CD8-positive, alpha-beta memory T cell (primary cell): ENCODE measurements at places on chromosomes 16 and 17. TPM values are rescaled to one million over a fixed set of nuclear protein-coding genes. Genes with fewer than 3 reads are reported as not detected.
A peak's percentile ranks its signal among the peaks of the same experiment; 100 is the strongest.

GRCh38 chr16:30378236-30379157 is 3.9 kb downstream of the SEPTIN1 start:
- peak; percentile 100 for DNase-seq

The STAT5A gene
- total RNA-seq = 259 TPM

- DNase-seq = no peak
Measured at GRCh38 chr16:2015947-2016208, 3.7 kb upstream of the NPW start.

GRCh38 chr16:72705801-72706200 is 342.1 kb downstream of the ZFHX3 start:
- DNase-seq = no peak

The SLC16A6 gene
- total RNA-seq = 8.4 TPM

GRCh38 chr17:77439189-77440018 is 298.6 kb downstream of the SEC14L1 start:
- DNase-seq = no peak

The HS3ST2 gene
- total RNA-seq = not detected

- no peak for DNase-seq
Measured at GRCh38 chr16:57157533-57157932, 28.3 kb downstream of the PSME3IP1 start.

The UMOD gene
- not detected for total RNA-seq

- DNase-seq = peak; percentile 77
Measured at GRCh38 chr17:46192439-46193150, 634 bp downstream of the KANSL1 start.

GRCh38 chr17:83203472-83204221 is 124.2 kb downstream of the METRNL start:
- no peak for DNase-seq

DNA sequence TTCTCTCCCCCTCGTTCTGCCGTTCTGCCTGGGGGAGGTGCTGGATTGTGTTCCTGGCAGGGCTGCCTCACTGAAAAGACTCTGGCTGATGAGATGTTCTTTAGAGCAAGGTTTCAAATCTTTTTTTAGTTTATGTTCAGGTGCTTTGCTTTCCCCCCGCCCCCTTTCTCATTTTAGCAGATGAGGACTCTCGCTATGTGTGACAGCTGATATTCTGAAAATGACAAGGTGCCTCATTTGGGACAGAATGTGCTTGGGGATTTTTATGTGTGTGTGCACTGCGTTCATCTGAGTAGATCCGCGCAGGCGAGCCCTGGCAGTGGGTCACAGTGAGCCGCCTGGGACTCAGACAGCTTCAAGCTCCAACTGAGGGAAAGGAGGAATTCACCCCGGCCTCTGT is 205.9 kb downstream of the HS3ST4 start:
- no peak for DNase-seq

- DNase-seq = no peak
Measured at GRCh38 chr17:79339321-79339720, 264.7 kb downstream of the ENGASE start.

The PLD6 gene
- total RNA-seq = 26.5 TPM

DNA sequence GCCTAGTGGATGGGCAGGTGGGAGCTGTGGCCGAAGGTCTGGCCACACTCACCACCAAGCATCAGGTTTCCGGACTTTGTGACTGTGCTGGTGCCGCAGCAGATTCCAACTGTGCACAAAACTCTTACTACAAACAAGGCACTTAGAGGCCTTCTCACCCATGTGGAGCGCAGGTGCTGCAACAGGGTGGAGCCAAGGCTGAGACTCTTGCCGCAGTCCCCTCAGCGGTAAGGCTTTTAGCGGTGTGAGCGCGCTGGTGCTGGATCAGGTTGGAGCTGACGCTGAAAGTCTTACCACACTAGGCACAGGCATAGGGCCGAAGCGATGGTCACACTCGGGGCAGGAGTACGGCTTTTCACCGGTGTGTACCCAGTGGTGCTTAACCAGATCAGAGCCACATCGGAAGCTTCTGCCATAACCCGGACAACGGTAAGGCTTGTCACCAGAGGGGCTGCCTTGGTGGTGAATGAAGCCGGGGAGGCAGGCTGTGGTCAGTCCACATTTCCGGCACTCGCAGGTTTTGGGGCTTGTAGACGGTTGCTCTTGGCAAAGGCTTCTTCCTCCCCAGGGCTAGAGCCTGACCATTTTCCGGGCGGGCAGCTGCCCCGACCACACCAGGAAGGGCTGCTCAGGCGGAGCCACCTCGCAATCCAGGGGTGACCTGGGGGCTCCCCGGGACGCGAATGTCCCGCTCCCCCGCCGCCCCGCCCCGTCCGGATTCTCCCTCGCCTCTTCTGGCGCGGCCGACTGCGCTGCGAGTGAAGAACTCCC is 1.0 kb upstream of the ARMC5 start:
- peak; percentile 80 for DNase-seq

GRCh38 chr16:59339871-59340270 is 605.8 kb upstream of the GOT2 start:
- no peak for DNase-seq

DNA sequence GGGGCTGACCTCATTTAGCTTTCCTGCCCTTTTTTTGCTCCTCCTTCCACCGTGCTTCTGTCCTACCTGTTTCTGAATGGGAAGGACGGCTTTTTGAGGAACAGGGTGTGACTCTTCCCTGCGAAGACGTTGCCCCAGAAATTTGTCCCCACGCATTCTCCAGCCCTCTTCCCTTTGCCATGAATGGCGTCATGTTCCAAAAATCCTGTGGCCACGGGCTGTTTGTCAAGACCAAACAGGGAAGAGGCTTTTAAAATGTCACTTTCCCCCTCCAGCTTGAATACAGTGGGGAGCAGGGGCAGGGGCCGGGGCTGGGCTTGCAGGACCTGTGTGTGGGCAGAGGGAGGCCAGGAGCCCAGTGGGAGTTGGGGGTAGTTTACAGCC is 13.9 kb downstream of the MPRIP start:
- DNase-seq = no peak

- no peak for DNase-seq
Measured at GRCh38 chr16:247027-247426, 12.4 kb downstream of the FAM234A start.

The NKD1 gene
- total RNA-seq = 1.5 TPM

DNA sequence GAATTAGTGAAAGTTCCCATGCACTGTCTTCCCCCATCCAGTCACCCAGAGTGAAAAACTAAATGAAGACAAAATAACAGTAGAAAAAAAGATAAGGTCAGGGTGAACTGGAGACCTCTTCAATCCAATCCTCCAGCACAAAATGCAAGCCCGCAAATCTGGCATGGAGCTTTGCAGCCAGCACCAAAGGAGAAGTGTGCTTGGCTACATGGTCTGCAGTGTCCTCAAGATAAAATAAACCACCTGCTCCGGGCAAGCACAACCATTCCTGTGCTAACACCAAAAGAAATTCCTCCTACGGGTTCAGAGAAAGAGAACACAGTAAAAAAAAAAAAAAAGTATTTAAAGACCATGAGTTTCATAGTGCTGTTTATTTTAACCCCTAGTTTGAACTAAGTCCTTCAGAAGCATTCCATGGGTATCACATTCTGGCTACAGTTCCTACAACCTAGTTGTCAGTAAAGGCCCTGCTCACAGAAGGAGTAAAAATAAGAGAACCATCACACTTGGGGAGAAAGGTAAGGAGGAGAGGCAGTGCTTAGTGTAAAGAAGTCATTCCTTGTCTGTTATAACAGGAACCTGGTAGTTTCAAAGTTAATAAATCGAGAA is 109.1 kb downstream of the GAS7 start:
- no peak for DNase-seq

DNA sequence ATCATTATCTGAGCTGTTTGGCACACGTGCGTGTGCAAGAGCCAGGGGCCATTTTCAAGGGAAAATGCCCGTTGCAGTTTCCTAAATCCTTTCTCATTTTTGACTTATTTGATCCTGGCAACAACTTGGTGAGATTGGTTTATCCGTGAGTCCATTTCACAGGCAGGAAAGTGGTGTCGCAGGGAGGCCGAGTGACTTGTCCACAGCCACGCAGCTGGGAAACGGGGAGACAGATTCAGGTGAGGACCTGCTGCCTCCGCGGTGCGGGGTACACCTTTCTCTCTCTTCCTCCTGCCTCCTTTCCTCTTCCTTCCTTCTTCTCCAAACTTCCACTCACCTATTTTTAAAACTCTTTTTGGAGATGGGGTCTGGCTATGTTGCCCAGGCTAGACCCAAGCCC is 46.3 kb upstream of the ZCCHC14 start:
- DNase-seq = no peak

DNA sequence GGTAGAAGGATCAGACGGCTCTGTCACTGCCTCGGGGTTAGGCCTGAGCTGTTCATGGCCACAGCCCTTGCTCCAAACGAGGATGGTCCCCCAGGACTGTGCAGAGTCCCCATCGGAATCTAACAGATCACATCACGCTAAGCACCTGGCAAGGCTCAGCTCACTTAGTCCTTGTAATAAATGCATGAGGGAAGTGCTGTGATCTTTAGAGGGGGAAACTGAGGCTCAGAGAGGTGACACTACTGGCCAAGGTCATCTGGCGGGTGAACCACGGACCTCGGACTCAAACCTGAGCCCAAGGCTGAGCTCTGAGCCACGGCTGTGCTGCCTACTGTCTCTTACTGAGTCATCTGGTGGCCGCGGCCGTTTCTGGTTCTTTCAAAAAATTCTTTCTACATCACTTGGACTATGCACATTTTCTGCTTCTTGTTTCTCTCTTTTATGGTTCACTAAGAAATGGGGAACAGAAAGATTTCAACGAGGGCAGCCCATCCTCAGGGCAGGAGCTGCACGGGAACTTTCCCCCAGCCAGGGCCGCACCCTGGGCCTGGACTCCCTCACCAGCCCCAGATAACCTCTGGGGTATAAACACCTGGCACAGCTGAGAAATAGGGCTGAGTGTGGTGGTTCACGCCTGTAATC is 55.6 kb downstream of the COTL1 start:
- no peak for DNase-seq

DNA sequence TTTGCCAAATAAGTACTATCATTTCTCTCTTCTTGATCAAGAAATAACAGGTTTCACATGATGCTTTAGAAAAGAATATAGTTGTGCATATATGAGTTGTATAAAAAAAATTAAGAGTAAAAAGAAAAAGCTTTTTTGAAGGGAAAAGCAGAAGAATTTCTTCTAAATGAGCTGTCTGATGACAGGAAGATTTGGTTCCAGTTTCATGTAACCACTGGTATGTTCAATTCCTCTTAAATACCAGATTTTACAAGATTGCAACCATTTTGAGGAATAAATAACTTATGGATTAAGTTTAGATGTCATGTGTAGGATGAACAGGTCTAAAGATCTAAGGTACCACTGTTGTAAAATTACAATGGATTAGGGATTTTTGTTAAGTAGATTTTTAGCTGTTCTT is 45.0 kb downstream of the VMP1 start:
- no peak for DNase-seq

The AIPL1 gene
- total RNA-seq = not detected

DNA sequence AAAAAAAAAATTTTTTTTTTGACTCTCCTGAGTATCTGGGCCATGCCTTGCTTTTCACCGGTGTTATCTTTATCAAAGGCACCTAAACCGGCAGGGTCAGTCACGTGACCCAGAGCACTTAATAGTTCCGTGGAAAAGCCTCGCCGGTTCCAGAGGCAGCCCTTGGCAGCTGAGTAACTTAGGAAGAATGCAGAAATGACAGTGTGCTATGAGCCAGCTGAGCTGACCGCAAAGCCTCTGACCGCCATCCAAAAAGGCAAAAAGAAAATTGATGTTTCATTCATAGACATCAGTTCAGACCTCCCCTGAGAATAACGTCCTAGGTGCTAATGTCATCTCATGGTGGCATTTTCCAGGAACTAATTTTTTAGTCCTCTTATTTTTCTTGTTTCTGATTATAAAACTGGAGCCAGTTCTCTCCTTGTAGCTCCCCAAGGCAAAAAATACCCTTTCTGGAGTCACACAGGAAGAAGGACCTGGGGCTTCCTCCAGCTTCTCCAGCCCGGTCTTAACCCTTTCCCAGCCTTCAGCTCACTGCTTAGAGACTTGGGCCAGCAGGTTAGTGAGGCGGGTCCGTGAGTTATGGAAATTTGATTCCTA is 122.6 kb downstream of the SOCS1 start:
- no peak for DNase-seq

The EPN3 gene
- not detected for total RNA-seq

- DNase-seq = peak; percentile 64
Measured at GRCh38 chr17:56833057-56833808, 487 bp downstream of the C17orf67 start.

DNA sequence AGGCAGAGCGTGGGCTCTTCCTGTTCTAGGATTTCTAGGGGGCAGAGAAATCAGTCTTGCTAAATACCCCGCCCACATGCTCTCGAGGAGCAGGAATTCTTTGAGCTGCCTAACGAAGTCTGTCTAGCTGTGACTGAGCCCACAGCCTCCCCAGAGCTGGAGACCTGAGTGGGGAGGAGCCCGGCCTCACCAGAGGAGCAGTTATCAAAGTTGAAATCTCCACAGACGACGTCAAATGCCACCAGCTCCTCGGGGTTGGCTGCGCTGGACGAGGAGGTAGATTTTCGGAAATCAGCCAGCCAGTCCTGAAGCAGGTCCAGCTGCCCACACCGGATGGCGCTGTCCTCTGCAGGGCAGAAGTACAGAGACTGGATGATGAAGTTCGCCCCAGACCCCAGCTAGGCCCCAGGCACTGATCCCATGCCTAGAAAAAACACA is 53.8 kb downstream of the PRMT7 start:
- DNase-seq = no peak

- no peak for DNase-seq
Measured at GRCh38 chr17:67221062-67221998, 23.7 kb downstream of the HELZ start.

- DNase-seq = no peak
Measured at GRCh38 chr17:7834542-7834956, 532 bp downstream of the KDM6B start.
